Brain (organoid and tissue), 16 donors: ENCODE measurements at places on chromosomes 11 and 22.
A peak's percentile ranks its signal among the peaks of the same experiment; 100 is the strongest.

GRCh38 chr11:132357811-132358572, 987.6 kb downstream of the NTM start:
- no peak for DNase-seq

DNA sequence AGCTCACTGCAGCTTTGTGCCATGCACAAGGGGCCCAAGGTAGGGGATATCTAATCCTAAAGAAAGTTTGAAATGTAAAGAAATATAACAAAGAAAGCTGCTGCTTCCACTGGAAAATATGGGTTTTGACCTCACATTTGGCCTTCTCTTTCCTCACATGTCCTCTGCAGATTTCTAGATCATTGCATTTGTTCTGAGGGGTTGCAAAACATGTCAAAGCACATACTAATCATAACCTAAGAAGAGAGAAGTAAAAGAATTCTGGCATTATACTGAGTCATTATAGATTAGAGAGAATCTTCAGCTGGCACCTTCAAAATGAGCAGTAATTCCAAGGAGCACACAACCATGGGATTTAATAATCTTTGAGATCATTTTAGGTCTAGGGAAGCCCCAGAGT, 92.5 kb upstream of the CHRM4 start:
- no peak for DNase-seq

DNA sequence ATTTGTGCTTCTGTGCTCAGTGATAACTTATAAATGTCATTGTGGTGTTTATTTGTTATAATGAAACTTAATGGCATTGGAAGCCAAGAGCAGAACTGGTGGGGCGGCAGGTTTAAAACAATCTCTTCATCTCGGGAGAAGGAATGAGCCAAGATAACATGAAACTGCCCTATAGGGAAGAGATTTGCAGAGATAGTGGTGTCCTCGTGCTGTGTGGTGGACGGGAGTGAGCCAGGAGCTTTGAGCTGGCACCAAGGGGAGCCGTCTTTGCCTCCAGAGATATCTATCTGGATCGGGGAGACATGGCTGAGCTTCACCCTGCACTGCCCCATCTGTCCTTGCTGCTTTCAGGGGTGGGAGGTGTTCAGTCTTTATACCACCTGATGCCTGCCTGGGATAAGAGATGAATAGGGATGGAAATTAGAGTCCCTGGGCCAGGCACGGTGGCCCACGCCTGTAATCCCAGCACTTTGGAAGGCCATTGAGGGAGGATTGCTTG, 189.6 kb downstream of the ST3GAL4 start:
- no peak for DNase-seq

DNA sequence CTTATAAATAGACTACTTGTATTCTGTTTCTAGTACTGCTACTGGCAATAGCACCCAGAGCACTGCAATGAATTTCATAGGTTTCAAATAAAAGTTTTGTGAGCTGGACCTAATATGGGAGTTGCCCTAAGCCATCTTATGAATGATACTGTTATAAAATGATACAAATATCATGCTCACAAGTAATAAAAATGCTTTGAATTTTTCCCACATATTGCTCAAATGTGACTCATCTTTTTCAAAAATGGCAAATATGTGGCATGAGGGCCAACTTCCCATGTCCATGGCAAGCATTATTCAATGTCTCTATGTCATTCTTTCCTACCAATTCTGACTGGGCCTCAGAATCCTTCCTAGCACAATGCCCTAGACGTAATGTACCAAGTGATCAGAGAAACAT, 137.6 kb downstream of the TRPC6 start:
- no peak for DNase-seq

DNA sequence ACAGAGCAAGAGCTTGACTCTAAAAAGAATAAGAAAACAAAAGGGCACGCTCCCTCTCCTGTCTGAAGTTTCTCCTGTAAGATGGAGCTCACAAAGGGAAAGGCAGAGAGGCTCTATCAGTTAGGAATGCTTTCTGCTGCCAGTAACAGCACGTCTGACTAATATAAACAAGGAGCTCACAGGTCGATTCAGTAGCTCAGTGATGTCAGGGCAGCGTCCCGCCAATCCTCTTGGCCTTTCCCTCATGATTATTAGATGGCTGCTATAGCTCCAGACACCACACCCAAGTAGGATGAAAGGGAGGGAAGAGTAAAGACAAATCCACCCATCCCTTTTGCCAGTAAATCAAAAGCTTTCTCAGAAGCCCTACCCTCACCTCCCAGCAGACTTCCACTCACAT, 51.3 kb upstream of the HMGXB4 start:
- DNase-seq, result peak; percentile 8

DNA sequence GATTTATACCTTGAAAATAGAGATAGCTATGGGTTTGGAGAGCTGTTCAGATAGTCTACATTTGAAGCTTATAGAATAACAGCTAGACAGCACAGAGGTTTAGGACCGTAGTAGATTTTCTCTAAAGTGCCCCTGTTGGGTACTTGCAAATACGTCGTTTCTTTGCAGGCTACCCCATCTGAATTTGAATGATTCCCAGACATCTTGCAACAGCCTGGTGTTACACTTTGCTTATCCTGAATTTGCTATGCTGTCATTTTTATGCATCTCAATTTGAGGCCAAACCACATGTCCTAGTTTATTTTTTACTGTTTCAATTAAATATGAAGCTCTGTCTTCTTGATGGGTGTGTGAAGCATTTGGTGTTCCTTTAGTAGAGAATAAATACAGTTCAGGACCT, 142.1 kb downstream of the WNT11 start:
- no peak for DNase-seq

DNA sequence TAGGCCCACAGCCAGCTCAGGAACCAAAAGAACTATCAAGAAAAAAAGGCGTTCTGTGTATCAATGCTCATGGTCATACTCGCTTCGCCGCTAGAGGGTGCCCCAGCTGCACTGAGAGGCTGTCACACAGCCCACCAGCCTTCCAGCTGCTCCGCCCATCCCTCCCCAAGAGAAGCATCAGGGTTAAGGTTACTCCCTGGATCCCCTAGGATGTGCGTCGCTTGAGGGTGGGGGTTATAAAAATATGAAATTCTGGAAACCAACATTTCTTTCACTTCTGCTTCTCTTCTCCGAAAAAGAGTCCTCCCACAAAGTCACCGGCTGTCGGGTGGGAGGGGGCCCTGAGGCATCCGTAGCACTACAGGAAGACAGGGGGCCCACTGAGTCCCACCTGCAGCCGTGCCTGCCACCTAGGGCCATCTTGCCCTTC, 1.7 kb downstream of the CBX6 start:
- DNase-seq, result peak; percentile 92

DNA sequence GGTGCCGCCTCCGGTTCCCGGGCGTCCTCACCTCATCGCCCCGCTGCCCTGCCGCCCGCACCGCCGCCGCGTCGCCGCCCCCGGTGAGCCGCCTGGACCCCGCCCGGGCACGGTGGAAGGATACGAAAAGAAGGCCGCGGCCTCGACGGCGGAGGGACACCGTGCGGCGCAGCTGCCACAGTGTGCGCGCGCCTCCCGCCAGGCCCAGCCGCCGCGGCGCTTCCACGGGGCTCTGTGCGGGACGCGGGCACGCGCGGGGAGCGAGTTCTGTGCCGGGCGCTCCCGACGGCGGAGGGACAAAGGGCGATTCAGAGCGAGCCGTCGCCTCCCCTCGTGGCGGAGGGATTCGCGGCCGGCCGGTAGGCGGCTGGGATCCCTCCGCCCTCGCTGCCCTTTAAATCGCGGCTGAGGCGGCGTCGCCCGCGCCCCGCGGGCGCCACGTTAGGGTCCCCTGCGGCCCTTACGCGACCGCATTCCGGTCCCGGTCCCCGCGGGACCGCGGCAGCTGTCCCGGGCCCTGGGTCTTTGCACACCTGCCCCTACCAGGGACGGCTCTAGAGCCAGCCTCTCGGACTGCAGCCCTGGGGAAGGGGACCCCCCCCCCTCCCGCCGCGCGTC, 568 bp upstream of the KMT5B start:
- peak; percentile 100 for DNase-seq

- peak; percentile 37 for DNase-seq
Observed at GRCh38 chr11:115663790-115664189, 159.6 kb upstream of the CADM1 start.

- no peak for DNase-seq
Observed at GRCh38 chr11:93908689-93909088, 58.3 kb upstream of the VSTM5 start.

DNA sequence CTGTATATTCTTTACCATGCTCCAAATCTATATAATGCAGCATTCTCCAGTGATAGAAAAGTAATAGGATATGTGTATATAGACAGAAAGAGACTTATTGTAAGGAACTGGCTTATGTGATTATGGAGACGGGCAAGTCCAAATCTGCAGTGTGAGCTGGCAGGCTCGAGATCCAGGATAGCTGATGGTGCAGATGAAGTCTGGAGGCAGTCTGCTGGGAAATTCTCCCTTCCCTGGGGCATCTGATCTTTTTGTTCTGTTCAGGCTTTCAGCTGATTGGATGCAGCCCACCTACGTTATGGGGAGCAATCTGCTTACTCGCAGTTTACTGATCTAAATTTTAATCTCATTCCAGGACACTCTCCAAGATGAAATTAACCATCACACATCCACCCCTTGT, 73.2 kb downstream of the GRK3 start:
- no peak for DNase-seq

DNA sequence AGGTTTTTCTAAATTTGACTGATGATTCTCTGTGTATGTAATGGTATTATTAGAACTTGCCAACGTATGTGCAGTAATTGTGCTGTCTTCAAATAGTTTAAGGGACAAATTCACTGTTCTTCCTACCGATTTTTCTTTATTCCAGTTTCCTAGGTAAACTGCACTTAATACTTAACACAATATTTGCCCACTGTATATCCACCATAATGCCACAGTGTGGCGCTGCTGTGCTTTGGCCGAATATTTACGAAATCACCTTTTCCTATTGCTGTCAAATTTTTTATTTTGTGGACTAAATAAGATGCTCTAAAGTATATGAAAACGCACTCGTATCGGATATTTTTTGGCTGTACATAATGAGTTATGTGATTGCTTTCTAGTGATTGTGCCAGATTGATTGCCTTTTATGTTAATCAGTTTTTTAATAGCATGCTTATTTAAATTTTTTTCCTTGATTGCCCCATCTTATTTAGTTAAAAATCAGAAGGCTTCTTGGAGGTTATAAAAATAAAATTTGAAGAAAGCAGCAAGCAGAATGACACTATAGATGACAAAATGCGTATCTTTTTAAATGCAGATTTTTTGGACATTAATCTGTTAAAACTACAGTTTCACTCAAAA, 10.5 kb downstream of the AASDHPPT start:
- DNase-seq, result peak; percentile 86

GRCh38 chr11:86192519-86193257, 51.9 kb upstream of the EED start:
- no peak for DNase-seq

- no peak for DNase-seq
Observed at GRCh38 chr11:70371241-70371640, 27.1 kb upstream of the CTTN start.

DNA sequence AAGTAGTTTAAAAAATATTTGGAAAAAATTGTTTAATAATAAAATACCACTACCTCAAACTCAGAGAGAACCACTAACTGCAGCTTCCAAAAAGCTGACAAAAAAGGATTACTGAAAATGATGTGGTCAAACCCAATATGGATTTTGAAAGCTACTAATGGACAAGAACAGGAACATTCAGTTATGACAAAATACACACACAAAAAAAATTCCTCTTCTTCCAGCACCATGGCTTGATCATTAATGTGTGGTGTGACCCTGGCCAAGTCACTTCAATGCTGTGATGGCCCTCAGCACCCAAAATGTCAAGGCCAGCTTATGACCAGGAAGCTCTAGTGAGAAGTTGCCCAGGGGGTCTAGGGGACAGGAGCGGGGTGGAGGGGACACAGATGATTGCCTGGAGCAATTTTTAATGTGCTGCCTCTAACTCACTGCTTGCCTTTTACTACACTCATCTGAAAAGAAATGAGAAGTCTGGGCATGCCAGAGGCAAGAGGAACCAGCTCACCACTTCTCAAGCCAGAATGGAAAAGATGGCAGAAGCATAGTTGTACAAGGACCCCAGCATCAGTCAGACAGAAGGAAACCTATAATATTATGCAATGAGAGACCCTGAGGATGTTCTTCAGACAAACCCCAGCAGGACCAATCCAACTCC, 2.2 kb downstream of the SMCO4 start:
- no peak for DNase-seq

DNA sequence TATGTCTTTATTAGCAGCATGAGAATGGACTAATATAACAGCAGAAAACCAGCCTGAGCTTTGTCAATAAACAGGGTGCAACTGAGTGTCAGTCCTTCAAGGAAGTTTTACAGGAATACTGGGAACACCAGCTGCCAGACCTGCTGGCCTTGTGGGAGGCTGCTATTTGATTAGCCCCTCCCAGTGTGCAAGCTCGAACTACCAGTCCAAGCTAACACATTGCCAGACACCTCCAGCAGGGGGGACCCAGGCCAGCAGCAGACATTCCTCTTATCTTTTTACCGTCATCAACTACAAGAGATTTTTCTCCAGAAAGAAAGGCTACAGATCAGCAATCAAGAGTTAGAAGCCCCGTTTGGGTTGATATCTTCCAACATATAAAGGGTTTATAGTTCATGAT, 942.8 kb upstream of the TENM4 start:
- no peak for DNase-seq

DNA sequence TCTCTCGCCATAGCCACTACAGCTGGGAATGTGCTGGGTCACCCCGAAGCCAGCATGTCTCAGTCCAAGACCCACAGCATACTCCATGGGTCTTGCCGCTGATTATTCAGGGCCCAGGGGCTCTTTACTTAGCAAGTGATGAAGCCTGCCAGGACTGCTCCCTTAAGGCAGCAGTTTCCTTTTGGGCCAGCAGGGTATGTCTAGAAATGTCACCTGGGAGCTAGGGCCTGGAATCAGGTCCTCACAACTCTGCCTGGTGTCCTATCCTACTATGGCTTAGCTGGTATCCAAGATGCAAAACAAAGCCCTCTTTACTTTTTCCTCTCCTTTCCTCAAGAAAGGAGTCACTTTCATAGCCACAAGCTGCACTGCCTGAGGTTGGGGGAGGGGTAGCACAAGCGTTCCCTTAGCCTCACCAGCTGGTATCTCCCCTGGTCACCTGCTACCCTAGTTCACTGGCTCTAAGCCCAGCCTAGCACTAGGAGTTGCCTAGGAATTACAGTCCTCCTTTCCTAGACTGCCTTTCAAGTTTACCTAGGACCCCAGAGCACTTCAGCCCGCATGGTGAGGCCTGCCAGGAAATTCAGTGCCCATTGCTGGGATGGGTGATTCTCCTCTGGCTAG, 22.6 kb upstream of the NCR3LG1 start:
- peak; percentile 32 for DNase-seq

DNA sequence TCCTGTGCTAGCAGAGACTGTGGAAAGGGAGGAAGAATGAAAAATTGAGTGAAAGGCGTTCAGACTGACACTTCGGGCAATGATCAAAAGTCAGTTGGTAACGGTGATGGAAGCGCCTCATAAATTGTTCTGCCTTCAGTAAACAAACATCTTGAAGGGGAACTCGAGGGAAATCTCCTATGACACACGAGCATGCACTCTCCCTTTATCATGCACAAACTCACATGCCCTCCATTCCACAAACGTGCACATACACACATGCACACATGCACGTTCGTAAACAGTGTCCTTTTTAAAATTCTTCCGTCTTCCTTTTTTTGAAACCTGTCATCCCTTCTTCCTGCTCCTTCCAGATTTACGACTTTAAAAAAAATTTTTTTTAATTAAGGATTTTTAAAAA, 77.8 kb upstream of the TMEM45B start:
- no peak for DNase-seq
